Right atrium auricular region (tissue), 2 donors: ENCODE measurements at places on chromosomes 3 and 15. TPM values are rescaled to one million over a fixed set of nuclear protein-coding genes. Genes with fewer than 3 reads are reported as not detected.

The MYO5C gene
- total RNA-seq = 2.0 TPM

The MRAS gene
- 288 TPM for total RNA-seq

The CLRN1 gene
- not detected for total RNA-seq

The CA12 gene
- total RNA-seq = 1.3 TPM

- H3K36me3 ChIP-seq = no peaks in the 10 kb centered on the region
- no peak overlapping the region for H3K27ac ChIP-seq
- no peak overlapping the region for H3K4me3 ChIP-seq
- DNase-seq = no peak
Observed at GRCh38 chr3:126571078-126571477, 12.3 kb upstream of the C3orf22 start.

DNA sequence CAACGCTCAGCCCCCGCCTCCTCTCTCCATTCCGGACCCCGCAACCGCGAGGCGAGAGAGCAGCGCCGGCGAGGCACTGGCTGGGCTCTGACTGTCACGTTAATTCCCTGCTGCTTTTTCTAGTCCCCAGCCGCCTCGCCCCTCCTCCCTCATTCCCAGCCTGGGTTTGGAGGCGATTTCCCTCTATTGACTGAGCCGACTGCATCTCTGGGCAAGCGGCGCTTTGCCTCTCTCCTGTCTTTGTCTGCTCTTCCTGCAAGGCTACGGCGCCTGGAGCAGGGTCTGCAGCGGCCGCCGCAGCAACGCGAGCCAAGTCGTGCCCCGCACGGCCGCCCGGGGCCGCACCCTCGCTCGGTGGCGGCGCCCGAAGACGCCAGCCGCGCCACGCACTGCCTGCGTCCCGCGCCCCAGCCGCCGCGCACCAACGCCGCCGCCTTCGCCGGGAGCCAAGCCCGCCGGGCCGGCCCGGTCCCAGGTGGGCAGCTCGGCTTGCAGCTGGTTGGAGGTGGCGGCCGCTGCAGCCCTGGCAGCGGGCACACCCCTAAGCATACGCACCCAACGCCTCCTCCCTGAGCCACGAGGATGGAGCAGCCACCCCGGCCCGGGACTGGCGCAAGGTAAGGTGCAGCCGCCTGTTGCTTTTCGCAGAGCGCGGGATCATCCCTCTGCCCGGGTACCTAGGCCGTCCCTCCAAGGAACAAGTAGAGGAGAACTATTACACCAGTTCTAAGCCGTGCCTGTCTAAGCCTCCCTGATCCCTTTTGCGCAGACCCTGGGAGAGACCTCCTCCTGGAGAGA is at the start of gene LRRC3B:
LRRC3B (plus strand) TSS at position 152 of the 798 bp plus-strand sequence. CDS start 86,901 bp downstream, outside the sequence.
- peak within 1 kb of the TSS; percentile 11 for H3K4me3 ChIP-seq
- H3K4me1 ChIP-seq = no peaks in the 10 kb centered on the region
- peaks cover 7% of the 10 kb centered on the region for H3K27me3 ChIP-seq
- H3K27ac ChIP-seq = no peak within 1 kb of the TSS
- no peak for DNase-seq

DNA sequence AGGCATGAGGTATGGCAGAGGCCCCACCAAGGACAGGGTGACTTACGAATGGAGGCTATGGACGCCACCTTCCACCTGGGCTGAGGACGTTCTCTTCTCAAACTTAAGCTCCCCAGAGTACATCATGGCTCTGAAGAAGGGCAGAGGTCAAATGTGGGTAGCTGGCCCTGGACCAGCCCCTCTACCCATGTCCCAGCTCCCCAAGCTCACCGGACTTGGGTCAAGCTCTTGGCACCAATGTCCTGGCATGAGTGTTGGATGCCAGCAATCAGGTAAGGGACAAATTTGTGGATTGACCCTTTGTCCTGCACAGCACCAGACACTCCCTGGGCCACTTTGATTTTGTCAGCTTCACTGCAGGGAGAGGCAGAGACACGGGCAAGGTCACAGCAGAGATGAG is 2.5 kb downstream of the NDUFAF3 start:
- DNase-seq = no peak
- no peaks in the 10 kb centered on the region for H3K4me1 ChIP-seq
- H3K27ac ChIP-seq = no peak overlapping the region
- peaks cover 41% of the 10 kb centered on the region for H3K36me3 ChIP-seq

DNA sequence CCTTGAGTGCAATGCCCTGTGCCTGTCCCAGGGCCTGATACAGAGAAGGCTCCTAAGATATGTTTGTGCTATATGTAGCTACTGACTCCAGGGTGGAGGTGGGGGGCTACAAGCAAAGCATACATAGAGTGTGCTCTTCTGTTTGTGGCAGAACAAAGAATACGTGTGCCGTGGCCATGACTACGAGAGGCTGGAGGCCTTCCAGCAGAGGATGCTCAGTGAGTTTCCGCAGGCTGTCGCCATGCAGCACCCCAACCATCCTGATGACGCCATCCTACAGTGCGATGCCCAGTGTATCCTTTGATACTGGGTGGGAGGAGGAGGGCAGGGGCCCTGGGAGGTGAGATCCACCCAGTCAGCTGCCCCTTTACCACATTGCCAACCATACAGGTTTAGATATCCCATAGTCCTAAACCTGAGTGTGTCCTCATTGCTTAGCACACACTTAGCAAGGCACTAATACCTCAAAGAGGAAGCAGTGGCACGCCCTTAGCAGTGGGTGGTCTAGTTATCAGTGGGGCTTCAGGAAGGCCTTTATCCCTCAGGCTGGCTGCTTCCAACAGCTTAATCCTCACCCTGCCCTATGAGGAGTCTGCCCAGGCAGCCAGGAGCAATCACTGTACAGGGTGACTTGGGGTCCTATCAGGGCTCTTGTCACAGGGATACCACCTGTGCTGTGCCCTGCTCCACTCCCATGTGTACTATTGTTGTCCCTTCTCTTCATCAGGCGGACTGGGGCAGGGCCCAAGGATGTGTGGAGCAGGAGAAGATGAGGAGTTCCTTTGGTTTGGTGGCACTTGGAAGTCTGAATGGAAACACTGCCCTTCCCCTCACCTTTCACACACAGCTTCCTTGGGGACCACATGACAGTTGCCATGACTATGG is 30.1 kb upstream of the MANF start:
- DNase-seq = no peak
- H3K4me3 ChIP-seq = no peak overlapping the region
- H3K4me1 ChIP-seq = no peaks in the 10 kb centered on the region
- no peak overlapping the region for H3K27ac ChIP-seq

- no peak overlapping the region for H3K4me3 ChIP-seq
- DNase-seq = no peak
- H3K36me3 ChIP-seq = no peaks in the 10 kb centered on the region
- no peak overlapping the region for H3K27ac ChIP-seq
- H3K4me1 ChIP-seq = no peaks in the 10 kb centered on the region
Observed at GRCh38 chr3:63022114-63022513, 146.9 kb upstream of the CADPS start.

- no peaks in the 10 kb centered on the region for H3K36me3 ChIP-seq
- H3K4me3 ChIP-seq = no peak overlapping the region
- H3K27me3 ChIP-seq = no peaks in the 10 kb centered on the region
- H3K27ac ChIP-seq = no peak overlapping the region
- H3K4me1 ChIP-seq = peaks cover 7% of the 10 kb centered on the region
Observed at GRCh38 chr3:72814308-72814707, 33.9 kb downstream of the SHQ1 start.

GRCh38 chr3:183555541-183556081 is at the start of gene KLHL6:
Gene KLHL6, minus strand, starts transcription at chr3:183555706. Its CDS starts 53 bp downstream, at chr3:183555653.
- peak within 1 kb of the TSS; percentile 13 for H3K4me3 ChIP-seq
- DNase-seq = peak; percentile 64
- peak within 1 kb of the TSS; percentile 43 for H3K27ac ChIP-seq
- peaks cover 11% of the 10 kb centered on the region for H3K4me1 ChIP-seq
- no peaks in the 10 kb centered on the region for H3K36me3 ChIP-seq

DNA sequence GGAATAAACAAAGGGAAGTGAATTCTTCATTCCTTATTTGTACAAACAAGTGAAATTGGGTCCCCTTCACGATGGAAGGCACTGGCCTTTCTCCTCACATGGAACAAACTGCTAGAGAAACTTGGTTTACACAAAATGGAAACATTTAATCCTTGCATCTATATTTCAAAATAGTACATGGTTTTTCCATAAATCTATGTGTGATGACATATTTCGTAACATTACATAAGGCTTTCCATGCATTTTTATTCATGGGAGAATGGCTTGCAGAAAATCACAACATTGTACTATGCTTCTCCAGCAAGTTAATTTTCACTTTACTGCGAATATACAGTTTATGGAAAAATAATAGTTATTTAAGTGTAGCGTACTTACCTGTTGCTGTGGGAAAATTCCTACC is 81.0 kb upstream of the CDIN1 start:
- H3K27me3 ChIP-seq = no peaks in the 10 kb centered on the region
- H3K36me3 ChIP-seq = no peaks in the 10 kb centered on the region
- DNase-seq = no peak

DNA sequence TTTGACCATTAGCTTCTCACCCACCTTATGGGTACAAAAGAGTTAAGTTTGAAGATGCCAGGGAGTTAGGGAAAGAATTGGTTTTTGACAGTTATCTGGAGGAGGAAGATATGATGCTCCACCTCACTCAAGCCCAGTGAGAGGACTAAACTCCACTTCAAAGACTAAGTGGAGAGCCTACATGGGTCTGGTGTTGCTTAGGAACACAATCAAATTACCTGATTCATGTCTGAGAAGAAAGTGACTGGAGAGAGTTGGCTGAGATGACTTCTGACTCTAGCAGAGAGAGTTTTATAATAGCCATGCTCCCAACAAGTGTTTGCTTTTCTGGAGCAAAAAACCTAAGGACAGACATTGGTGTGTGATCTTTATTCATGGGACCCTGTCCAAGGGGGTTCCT is 43.3 kb downstream of the SUCNR1 start:
- DNase-seq = no peak
- no peak overlapping the region for H3K27ac ChIP-seq
- no peaks in the 10 kb centered on the region for H3K4me1 ChIP-seq
- no peak overlapping the region for H3K4me3 ChIP-seq
- H3K36me3 ChIP-seq = no peaks in the 10 kb centered on the region

DNA sequence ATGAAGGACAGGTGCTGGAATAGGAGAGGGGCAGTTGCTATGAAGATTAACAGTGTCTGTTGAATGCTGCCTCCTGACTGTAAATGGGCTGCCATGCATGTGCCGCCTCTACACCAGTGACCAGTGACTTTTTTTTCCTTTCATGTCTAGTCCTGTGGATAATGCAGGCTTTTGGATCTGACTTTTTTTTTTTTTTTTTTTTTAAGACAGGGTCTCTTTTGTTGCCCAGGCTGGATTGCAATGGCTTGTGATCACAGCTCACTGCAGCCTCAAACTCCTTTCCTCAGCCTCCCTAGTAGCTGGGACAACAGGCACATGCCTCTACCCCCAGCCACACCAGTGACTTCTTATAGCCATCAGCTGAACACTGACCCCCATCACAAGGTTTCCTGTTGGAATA is 41.2 kb upstream of the AGBL1 start:
- H3K27ac ChIP-seq = no peak overlapping the region
- H3K4me3 ChIP-seq = no peak overlapping the region
- no peaks in the 10 kb centered on the region for H3K36me3 ChIP-seq
- H3K27me3 ChIP-seq = no peaks in the 10 kb centered on the region
- DNase-seq = no peak

DNA sequence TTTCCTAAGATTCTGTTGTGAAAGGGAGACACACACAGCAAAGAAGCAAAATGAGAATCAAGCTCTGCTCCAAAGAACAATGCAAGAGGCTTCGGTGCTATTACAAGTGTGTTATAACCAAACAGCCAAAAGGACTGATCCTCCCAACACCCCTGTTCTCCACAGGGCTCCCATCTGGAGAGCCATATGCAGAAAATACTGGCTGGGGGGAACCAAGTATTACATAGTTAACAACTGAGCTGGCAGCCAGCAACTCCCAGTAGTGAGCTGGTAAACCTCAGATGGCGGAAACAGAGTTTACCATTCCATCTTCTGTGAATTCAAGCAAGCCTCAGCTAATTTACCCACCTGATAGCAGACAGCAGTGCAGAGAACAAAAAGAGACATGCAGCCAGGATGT is 156.4 kb downstream of the NTRK3 start:
- H3K27me3 ChIP-seq = no peaks in the 10 kb centered on the region
- H3K27ac ChIP-seq = no peak overlapping the region
- no peak for DNase-seq
- no peaks in the 10 kb centered on the region for H3K36me3 ChIP-seq
- H3K4me1 ChIP-seq = no peaks in the 10 kb centered on the region
- H3K4me3 ChIP-seq = no peak overlapping the region

DNA sequence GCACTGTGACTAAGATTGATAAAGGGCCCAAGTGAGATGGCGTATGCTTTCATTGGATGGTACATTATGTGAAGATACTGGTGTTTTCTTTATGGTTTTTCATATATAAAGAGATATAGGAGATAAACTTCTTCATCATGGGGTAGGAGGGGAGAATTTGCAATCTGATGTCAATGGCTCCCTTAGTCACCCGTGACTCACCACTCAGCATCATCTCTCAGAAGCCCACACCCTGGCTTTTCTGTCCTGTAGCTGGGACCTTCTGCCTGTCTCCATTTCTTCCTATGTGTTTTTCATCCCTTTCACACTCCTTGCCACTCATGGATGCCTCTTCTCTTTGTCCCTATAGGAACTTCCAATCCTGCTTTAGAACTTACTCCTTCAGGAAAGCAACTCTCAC is 114.3 kb upstream of the SEMA6D start:
- no peaks in the 10 kb centered on the region for H3K27me3 ChIP-seq
- DNase-seq = no peak
- no peak overlapping the region for H3K4me3 ChIP-seq
- no peak overlapping the region for H3K27ac ChIP-seq
- H3K4me1 ChIP-seq = peaks cover 8% of the 10 kb centered on the region

GRCh38 chr3:115361806-115362205 is 214.7 kb upstream of the ZBTB20 start:
- no peaks in the 10 kb centered on the region for H3K27me3 ChIP-seq
- H3K4me3 ChIP-seq = no peak overlapping the region
- DNase-seq = no peak
- H3K36me3 ChIP-seq = no peaks in the 10 kb centered on the region
- H3K4me1 ChIP-seq = peaks cover 8% of the 10 kb centered on the region
- H3K27ac ChIP-seq = no peak overlapping the region

DNA sequence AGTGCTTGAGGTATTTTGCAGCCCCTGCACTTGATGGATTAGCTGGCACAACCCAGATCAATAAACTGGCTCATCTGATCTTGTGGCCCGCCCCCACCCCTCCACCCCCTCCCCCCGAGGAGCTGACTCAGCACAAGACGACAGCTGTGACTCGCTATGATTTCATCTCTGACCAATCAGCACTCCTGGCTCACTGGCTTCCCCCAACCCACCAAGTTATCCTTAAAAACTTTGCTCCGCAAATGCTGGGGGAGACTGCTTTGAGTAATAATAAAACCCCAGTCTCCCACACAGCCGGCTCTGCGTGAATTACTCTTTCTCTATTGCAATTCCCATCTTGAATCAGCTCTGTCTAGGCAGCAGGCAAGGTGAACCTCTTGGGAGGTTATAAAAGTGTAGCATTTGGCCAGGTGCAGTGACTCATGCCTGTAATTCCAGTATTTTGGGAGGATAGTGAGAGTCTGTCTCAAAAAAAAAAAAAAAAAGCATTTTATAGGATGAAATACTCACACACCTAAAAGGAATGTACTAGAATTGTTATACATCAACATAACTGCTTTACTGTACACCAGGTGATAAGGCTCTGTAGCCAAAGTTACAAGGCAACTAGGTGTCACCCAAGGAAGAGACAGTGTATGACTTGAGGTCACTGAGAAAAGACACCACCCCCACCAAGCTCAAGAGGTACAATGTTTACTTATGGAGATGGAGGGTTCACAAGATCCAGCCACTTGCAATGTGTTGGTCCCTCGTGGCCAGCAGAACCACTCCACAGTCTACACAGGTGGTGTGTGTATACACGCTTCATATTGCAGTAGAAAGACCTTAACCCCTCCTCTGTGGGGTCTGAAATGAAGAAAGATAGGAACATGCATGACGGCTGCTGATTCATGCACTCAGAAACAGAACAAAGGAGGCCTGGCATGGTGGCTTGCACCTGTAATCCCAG is 8.6 kb downstream of the ZNF445 start:
- H3K4me3 ChIP-seq = no peak overlapping the region
- peaks cover 22% of the 10 kb centered on the region for H3K36me3 ChIP-seq
- H3K27me3 ChIP-seq = no peaks in the 10 kb centered on the region
